Common myeloid progenitor, CD34-positive (primary cell): ENCODE measurements at places on chromosomes 1 and 21.

DNA sequence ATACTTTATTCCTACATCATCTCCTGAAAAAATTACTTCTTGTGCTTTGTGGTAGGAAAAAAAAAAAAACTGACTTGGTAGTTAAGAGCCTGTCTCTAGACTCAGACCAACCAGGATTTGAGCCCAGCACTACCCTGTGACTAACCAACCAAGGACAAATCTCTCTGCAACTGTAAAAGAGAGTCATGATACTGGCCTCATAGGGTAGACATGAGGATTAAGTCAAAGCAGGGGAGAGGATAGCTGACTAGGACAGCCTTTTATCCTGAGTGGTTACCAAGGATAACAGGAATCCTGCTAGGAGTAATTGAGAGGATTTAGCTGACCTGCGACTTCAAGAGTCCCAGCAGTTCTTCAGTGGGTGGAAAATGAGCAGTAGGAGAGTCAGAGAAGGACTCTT, 112.8 kb downstream of the C1orf21 start:
- DNase-seq: no peak

DNA sequence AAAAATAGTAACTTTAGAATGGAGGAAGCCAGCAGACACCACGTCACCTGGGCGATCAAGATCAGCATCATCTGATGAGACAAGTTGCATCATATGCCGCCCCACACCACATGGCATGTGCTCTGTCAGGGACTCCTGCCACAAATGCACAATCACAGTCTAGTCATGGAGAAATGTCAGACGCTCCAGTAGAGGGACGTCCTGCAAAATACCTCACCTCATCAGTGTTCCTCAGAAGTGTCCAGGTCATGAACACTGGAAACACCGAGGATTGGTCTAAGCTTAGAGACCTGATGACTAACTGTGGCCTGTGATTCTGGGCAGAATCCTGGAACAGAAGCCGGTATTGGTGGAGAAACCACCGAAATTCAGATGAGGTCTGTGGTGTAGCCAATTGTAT, 14.3 kb downstream of the ADARB1 start:
- DNase-seq: no peak

DNA sequence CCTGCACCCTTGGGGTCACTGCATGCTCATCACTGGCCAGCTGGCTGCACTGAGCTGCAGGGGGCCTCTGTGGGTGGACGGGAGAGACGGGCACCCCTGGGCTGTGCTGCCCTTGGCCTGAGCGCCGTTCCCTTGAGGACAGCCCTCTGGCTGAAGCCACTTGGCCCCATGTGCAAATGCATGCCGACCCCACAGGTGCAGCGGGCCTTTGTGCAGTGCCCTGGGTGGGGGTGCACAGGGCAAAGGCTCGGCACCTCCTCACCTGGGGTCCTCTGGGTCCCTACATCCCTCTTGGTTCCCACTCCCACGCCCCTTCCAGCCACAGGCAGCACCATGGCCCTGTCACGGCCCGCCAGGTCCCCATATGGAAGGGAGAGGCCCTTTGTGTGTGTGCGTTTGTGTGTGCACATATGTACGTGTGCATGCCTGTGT, 41.3 kb downstream of the COQ8A start:
- DNase-seq: no peak

GRCh38 chr1:225777058-225777582, 506 bp upstream of the SRP9 start:
- DNase-seq: no peak

GRCh38 chr21:40002978-40003377, 135.7 kb downstream of the PCP4 start:
- no peak for DNase-seq
